ENCODE measurements at places on chromosomes 6 and 20.

GRCh38 chr6:151704383-151704782 is 103.1 kb upstream of the ESR1 start:
- DNase-seq = no peak

DNA sequence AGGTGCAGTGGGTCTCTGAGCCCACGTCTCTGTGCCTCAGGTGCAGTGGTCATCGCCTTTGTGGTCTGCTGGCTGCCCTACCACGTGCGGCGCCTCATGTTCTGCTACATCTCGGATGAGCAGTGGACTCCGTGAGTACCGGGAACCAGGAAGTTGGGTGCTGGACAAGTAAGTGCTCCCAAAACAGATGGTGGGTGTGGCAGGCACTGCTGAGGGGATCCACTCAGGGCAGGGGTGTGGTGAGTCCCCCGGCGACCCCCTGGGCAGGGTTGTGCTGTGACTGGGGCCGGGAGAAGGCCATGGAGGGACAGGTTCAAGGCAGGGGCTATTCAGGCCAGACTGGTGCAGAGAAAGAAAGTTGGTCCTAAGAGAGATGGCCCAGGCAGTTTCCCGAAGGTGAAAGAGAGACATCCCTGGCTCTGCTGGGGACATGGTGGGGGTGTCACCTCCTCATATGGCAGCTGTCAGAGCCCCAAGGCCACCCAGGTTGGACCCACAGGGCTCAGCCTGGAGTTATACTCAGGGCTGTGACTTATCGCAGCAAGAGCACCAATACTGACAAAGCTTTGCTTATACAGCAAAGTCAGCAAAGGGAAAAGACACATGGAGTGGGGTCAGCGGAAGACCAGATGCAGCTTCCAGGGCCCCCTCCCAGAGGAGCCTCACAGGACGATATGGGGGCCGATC is 37.9 kb upstream of the MRGBP start:
- DNase-seq = no peak

DNA sequence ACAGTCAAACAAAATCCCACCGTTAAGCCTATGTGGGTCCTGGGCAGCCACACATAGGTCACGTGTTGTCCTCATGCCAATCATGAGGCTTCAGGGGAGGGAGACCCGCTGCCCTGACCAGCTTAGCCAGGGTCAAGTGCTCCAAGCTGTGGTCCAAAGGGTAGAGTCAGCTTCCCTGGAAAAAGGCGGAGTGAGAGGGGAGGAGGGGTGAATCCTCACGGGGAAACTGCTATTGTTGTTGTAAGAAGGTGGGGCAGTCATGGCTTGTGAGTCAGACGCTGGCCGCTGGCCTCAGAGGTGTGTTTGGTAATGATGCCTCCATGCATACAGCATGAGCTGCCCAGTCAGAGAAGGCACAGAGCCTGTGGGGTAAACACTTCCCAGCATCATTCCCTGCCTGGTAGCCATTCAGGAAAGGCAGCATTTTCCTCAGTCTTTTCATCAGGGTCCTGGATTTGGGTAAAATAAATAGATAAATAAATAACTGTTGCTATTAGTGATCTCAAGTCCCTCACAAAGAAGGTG is 8.7 kb downstream of the CST3 start:
- DNase-seq = peak; percentile 68

DNA sequence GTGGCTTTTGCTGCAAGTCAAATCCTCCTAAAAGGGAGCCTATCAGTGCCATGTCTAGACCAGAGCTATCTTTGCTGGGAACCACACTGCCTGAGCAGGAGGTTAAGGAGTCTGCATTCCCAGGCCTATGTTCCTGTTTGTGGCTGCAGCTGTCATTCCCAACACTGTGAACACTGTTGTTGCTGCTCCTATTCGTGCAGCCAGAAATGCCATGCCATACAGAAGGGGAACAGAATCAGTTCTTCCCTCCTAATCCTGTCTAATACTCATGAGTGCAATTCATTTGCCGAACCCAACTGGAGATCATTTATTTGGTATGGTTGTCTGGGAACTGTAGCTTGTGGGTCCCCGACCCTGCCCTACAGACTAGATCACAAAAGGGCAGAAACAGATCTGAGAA is 406.5 kb upstream of the GJE1 start:
- no peak for DNase-seq

All from fibroblast of skin of back (primary cell).